ENCODE measurements at places on chromosomes 2 and 18.

- DNase-seq, result no peak
Measured at GRCh38 chr2:240437551-240437860, 2.0 kb downstream of the GPC1 start.

GRCh38 chr2:142980246-142981068 lies 103.0 kb downstream of the KYNU start:
- peak; percentile 44 for DNase-seq

DNA sequence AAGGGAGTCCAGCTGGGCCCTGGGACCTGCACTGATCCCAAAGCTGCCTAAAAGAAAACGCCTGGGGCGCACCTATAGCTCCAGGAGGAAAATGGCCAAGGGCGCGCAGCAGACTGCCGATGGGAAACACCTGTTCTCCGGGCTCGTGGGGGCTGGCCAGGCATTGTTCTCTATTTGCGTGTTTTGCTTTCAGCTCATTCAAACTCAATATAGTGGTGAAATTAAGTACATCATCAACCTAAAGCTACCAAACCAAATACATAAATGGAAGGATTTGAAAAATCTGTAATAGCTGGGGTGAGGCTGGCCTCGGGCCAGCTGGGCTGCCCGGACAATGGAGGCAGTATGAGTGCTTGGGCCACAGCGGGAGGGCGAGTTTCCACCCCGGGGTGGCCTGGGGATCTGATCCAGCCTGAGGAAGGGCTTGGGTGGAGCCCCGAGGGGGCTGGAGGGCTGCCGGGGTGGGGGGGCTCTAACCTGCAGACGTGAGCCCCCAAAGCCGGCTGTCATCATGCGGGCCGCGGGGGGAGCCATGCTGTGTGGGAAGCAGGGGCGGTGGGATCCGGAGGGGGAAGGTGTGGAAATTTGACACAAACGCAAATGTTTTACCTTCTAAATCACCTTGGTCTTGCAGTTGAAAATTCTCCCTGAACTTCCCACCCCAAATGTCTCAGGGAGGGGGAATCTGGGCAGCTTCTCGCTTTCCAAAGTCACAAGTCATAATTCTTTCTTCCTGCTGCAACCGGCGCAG lies 77.6 kb downstream of the ASB1 start:
- DNase-seq, result no peak

DNA sequence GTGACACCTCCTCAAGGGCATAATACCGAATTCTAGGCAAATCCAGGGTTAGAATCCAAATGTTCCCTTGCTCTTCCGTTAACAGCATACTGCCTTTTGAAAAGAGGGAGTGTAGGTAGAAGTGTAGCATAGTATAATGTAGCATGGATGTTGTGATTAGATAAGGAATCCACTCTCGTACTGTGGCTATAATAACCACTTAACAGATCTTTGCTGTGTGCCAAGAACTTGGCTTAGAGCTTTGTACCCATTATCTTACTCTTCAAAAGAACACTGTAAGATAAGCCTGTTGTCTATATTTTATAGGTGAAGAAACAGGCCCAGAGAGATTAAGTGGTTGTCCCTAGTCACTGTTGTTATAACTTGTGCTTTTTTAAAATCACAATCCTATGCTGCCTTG lies 24.2 kb downstream of the WDR75 start:
- DNase-seq, result no peak

- DNase-seq, result no peak
Measured at GRCh38 chr2:134745023-134745422, 26.2 kb upstream of the TMEM163 start.

DNA sequence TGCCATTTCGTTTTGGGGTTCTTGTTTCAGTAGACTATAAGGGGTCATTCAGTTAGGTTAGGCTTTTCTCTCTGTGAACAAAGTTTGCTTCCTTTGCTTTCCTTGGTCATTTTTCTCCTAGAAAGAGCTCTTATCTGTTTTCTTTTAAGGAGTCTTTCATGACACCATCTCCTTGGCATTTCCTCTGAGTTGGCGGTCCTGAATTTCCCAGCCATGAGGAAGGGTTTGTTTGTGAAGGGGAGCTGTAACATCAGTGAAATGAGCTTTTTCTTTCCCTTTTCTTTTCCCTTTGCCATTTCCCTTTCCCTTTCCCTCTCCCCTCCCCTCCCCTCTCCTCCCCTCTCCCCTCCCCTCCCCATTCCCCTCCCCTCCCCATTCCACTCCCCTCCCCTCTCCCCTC lies 61.7 kb downstream of the MAP4K4 start:
- peak; percentile 98 for DNase-seq

- DNase-seq, result no peak
Measured at GRCh38 chr2:238717084-238717483, 130.8 kb upstream of the TWIST2 start.

DNA sequence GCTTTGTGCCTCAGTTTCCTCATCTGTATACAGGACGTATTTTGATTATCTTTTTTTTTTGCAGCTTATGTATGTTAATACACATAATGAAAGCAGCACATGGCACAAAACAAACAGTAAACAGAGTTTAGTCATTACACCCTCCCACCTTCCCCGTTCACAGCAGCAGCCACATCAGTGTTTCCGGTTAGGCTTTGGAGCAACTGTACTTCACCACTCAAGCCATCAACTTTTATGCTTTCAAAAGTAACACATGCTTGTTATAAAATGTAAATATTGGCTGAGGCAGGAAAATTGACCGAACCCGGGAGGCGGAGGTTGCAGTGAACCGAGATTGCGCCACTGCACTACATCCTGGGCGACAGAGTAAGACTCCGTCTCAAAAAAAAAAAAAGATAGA lies 117.3 kb downstream of the MTCL1 start:
- DNase-seq, result no peak

DNA sequence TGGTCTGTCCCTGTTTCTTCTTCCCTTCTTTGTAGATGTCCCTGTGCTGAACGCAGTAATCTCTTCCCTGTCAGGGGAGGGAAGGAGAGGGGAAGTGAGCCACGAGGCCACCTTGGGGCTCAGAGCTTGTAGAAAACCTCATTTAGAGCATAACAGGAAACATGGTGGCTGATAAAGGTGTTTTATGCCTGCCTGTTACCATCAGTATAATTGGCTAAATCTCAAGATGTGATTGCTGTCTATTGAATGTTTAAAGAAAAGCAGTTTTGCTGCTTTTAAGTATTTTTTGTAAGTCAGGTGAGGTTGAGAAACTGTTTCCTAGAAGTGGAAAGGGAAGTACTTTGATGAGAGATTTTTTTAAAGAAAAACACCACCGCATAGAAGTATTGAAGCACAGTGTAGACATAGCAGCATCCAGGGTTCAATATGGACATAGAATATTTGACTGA lies 59.7 kb upstream of the PDK1 start:
- DNase-seq, result no peak

GRCh38 chr18:67417864-67418523 lies 98.5 kb downstream of the DSEL start:
- DNase-seq, result peak; percentile 82

DNA sequence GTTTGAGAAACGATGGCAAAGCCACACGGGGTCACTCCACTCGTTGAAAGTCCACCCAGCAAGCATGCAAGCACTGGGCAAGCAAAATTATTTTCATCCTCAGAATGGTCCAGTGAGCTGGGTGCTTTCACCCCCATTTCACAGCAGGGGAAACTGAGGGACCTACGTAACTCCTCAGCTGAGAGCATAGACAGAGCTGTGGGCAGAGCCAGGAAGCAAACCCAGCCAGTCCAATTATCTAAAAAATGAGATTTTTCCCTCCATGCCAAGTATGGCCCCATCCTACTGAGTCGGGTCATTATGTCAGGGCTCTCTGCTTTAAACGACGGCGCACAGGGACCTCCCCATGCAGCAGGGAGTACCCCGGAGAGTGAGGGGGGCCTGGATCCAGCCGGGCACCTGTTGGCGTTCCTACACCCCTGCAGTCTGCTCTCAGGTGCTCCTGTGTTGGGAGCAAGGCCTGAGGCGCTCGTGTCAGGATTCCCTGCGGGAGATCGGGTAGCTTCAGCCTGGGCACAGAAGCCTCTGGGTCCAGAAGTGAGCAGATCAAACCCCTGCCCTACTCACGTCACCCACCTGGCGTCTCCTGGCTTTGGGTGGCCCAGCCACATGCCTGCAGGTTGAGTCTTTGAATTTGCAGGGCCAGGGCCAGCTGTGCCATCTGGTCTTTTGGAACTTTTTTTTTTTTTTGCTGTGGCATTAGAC lies 17.3 kb downstream of the TWIST2 start:
- DNase-seq, result no peak

DNA sequence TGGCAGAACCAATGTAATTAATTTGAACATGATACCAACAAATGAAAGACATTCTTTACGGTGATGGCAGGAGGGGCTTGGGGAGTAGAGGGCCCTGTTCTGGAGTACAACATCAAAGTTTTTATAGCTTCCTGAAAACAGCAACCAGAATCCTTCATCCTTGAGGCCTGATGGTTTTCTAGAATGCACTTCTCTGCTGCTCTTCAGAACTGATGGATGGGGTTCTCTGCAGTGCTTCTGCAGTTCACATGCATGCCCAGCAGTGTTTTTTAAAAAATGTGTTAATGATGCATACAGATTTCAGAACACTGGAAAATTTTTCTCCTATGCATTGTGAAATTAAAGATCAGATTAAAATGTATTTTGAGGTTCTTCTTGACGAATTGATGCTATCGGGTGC lies 2.5 kb downstream of the LTBP1 start:
- no peak for DNase-seq

DNA sequence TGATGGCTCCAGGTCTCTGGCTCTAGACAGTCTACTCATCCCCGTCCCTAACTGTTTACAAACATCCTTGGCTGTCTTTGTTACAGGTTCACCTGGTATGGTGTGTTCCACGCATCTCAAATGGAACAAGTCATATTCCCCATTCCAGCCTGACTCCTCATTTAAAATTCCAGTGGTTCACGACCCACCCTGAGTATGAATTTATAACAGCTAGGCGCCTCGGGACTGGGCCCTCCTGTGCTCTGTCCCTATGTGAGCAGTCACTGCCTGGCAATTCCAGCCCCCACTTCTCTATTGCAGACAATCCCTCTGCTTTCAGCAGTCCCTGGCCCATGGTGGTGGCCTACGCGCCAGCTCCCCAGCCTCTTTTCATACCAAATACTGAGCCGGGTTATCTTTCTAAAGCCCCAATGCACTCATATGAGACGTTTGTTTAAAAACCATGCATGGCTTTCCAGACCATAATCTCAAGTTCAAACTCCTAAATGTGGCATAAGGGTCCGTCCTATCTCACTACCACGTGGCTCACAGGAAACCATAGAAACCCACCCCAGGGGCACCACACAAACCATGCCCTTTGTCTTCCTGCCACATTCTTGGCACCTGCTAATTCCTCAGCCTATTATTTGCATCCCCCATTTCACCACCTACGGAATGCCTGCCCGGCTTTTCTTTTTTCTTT lies 1.6 kb downstream of the SERPINB8 start:
- DNase-seq, result no peak

- DNase-seq, result no peak
Measured at GRCh38 chr2:238467792-238468191, 41.1 kb downstream of the ASB1 start.

DNA sequence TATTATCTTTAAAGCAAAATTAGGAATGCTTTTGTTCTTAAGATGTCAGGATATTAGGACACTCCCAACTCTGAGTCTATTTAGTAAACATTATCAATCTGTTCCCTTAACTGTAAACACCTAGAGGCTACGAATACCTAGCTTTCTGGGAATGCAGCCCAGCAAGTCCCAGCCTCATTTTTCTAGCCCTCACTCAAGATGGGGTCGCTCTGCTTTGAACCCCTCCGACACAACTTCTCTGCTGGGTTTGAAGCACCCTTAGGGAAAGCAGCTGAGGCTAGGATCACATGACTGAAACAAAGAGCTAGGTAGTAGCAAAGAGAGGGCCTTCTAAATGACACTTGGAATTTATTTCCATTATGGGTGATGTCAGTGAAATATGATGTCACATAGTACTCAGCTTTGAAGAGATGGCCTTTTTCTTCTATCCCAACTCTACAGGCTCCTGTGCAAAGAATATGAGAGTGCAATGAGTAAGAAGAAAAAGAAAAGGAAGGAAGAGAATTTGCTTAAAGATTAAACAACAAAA lies 114.7 kb downstream of the CSRNP3 start:
- no peak for DNase-seq

- no peak for DNase-seq
Measured at GRCh38 chr2:221851531-221852045, 279.5 kb upstream of the EPHA4 start.

GRCh38 chr18:23377669-23378301 lies 75.3 kb upstream of the RIOK3 start:
- peak; percentile 91 for DNase-seq

- no peak for DNase-seq
Measured at GRCh38 chr2:127778447-127778846, 32.5 kb downstream of the WDR33 start.

- no peak for DNase-seq
Measured at GRCh38 chr2:234708091-234708683, 211.3 kb upstream of the ARL4C start.

DNA sequence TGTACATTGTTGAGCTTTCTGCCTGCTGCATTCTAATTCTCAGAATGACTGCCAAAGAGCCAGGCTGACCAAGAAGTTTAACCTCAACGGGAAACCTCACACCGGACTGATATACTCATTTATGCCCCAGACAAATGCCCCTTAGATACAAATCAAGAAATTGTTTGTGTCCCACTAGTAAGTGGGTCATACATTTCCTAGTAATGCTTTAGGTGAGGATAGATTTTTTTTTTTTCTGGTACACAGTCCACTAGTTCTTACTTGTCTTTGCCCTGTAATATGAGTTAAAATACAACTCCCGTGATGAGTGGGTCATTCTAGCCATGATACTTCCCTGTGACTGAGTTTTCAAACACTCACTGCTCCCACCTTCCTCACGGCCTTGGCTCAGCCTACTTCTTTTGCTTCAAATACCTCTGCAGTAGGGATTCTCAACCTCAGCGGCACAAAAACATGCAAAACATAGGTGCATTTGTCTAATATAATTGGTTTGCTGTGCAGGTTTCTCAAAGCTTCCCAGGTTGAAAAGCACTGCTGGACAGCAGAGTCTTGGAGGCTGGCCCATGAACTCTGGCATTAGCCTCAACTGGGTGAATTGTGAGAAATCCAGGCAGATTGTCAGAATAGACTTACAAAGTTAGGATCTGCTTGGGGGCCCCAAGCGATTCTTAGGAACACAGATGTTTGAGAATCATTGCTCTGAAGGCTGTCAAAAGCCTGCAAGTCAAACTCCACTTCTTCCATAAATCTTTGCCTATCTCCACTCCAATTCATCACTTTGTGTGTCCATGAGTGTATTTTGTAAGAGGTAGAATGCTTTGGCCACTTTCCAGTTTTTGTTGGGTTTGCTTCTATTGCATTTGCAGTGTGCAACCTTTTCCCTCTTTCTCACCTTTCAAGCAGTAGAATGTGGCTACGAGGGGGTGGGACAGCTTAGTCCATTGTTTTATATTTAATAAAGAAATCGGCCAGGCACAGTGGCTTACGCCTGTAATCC lies 35.5 kb downstream of the TGIF1 start:
- DNase-seq, result no peak

GRCh38 chr2:83103613-83104012 lies 1355.5 kb downstream of the SUCLG1 start:
- DNase-seq, result peak; percentile 26

GRCh38 chr2:3462493-3463104 lies 56.7 kb downstream of the ADI1 start:
- no peak for DNase-seq

- DNase-seq, result no peak
Measured at GRCh38 chr2:239469106-239469960, 68.5 kb upstream of the HDAC4 start.

- DNase-seq, result no peak
Measured at GRCh38 chr2:47778698-47779425, 4.1 kb upstream of the MSH6 start.
